ENCODE measurements at places on chromosomes 3 and 15. TPM values are rescaled to one million over a fixed set of nuclear protein-coding genes. Genes with fewer than 3 reads are reported as not detected.

- peak; percentile 63 for DNase-seq
These were observed 543 bp downstream of the MEF2A start for GRCh38 chr15:99566157-99566897.

LRRC57 gene
- polyA plus RNA-seq, result 19.2 TPM

VGLL3 gene
- 12.2 TPM for polyA plus RNA-seq

CFAP100 gene
- 0.06 TPM for polyA plus RNA-seq

NLGN1 gene
- polyA plus RNA-seq, result 1.2 TPM

CSPG4 gene
- polyA plus RNA-seq, result 3.3 TPM

GRCh38 chr15:39685999-39686613 lies 96.5 kb downstream of the FSIP1 start:
- no peak for DNase-seq

Measured in ovary (tissue), 10 donors.